ENCODE measurements at places on chromosomes 4 and X. TPM values are rescaled to one million over a fixed set of nuclear protein-coding genes. Genes with fewer than 3 reads are reported as not detected.
A peak's percentile ranks its signal among the peaks of the same experiment; 100 is the strongest.

Gene GIMD1
- total RNA-seq, result not detected

Gene FGB
- 408 TPM for total RNA-seq

Gene GPR143
- 0.60 TPM for total RNA-seq

Gene ZDHHC15
- total RNA-seq, result not detected

GRCh38 chr4:135408109-135408508, 1206.5 kb upstream of the PABPC4L start:
- no peak for DNase-seq
- no peaks in the 10 kb centered on the region for H3K36me3 ChIP-seq
- H3K27ac ChIP-seq, result no peak overlapping the region

DNA sequence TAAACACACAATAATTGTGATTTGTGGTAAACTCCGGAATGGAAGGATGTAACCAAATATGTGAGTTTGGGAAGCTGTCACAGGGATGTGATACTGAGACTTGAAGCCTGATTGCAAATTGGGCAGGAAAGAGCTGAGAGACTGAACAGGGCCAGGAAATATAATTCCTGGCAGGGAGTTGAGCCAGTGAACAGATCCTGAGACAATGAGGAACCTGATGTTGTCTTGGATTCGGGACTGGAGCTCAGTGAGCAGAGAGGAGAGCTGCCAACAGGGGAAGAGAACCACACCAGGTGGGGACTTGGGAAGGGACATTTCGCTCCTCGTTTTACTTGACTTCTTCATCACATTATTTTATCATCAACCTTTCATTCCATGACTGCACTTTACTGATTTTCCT, 386.0 kb downstream of the TLL1 start:
- no peaks in the 10 kb centered on the region for H3K36me3 ChIP-seq
- H3K4me3 ChIP-seq, result no peak overlapping the region
- DNase-seq, result no peak
- no peak overlapping the region for H3K27ac ChIP-seq
- no peaks in the 10 kb centered on the region for H3K4me1 ChIP-seq

GRCh38 chrX:34578237-34578636, 78.8 kb downstream of the TMEM47 start:
- H3K27me3 ChIP-seq, result no peaks in the 10 kb centered on the region
- H3K4me1 ChIP-seq, result no peaks in the 10 kb centered on the region
- no peak overlapping the region for H3K27ac ChIP-seq

DNA sequence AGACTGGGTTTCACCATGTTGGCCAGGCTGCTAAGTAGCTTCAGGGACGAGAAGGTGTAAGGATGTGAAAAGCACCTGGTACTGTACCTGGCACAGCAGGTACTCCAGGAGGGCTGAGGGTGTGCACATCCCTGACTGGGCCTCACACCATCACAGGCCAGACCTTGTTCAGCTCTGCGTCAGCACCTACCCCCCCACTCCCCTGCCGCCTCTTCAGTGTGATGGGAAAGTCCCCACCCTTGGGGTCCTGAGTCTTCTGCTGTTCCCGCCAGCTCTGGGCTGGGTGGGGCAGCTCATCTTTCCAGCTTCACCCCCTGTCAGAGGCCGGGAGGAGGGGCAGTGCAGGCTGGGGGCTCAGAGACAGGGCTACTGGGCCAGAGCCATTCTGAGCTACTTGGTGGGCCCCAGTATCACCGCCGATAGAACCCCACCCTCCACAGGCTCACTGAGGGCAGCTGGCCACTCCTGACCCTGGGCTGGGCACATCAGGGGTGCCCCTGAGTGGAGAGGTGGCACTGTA, 6.7 kb upstream of the SH3BP2 start:
- H3K4me1 ChIP-seq, result peaks cover 65% of the 10 kb centered on the region
- no peak overlapping the region for H3K27ac ChIP-seq
- no peak for DNase-seq
- H3K4me3 ChIP-seq, result no peak overlapping the region

- peak overlapping the region; percentile 59 for H3K4me3 ChIP-seq
- peaks cover 5% of the 10 kb centered on the region for H3K36me3 ChIP-seq
- no peaks in the 10 kb centered on the region for H3K27me3 ChIP-seq
Observed at GRCh38 chrX:103687696-103688201, 1.2 kb upstream of the MORF4L2 start.

DNA sequence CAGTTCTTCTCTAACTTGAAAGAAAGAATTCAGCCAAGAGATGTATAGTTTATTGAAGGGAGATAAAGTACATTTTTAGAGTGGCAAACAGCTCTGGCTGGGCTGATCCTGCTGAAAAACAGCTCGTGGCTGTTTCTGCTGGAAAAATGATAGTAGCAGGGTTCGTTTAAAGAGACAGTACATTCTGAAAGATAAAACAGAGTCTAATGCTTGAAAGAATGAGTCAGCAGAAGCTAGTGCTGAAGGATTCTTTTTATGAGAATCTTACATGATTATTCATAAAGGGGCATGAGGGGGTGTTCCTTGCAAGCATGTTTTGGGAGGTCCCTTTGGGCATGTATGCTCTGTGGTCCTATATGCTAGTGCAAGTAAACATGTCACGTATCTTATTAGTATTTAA, 790.0 kb downstream of the PCDH18 start:
- H3K27ac ChIP-seq, result no peak overlapping the region
- H3K4me1 ChIP-seq, result no peaks in the 10 kb centered on the region
- no peaks in the 10 kb centered on the region for H3K36me3 ChIP-seq
- no peak for DNase-seq

DNA sequence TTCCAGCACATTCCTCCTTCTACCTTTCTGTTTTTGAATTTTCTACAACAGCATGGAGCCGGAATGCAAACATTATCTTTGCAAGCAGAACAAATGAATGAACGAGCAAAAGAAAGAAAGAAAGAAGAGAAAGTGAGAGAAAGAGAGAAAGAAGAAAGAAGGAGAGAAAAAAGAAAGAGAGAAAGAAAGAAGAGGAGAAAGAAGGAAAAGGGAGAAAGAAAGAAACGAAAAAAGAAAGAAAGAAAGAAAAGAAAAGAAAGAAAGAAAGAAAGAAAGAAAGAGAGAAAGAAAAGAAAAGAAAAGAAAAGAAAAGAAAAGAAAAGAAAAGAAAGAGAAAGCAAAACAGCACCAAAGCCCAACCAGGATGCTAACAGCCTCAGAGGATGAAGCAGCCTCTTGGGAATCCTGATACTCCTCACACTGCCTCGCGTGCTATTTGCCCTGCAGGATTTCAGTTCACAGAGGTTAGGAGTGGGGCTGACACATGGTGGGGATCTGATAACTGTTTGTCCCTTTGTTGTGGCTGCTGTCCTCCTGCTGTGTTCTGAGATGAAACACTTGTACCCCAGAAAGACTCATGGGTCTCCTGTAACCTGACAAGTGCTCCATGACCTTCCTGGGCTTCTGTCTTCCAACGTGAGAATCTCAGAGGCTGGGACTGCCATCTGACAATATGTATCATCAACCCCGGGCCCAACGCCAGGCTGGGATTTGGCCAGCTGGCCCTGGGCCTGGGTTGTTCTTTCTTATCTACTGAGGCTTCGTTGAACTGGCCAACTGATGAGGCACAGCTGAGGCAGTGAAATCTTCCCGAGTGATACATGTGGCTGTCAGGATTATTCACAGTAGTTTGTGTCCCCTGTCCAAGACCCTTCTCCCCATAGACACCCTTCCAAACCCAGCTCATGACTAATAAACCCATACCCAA, 61.0 kb downstream of the SEPSECS start:
- no peak for DNase-seq
- H3K27me3 ChIP-seq, result peaks cover 11% of the 10 kb centered on the region
- H3K4me3 ChIP-seq, result no peak overlapping the region
- no peak overlapping the region for H3K27ac ChIP-seq

GRCh38 chr4:162957521-162958143, 209.1 kb downstream of the NAF1 start:
- no peaks in the 10 kb centered on the region for H3K4me1 ChIP-seq
- no peak overlapping the region for H3K4me3 ChIP-seq
- no peak overlapping the region for H3K27ac ChIP-seq

GRCh38 chr4:92776080-92776479, 472.3 kb downstream of the GRID2 start:
- H3K4me1 ChIP-seq, result no peaks in the 10 kb centered on the region
- no peak overlapping the region for H3K4me3 ChIP-seq
- H3K27me3 ChIP-seq, result no peaks in the 10 kb centered on the region
- DNase-seq, result no peak
